Activated CD8-positive, alpha-beta memory T cell treated with anti-CD3 and anti-CD28 coated beads for 1 hour (primary cell): ENCODE measurements at places on chromosomes 7 and 10.

DNA sequence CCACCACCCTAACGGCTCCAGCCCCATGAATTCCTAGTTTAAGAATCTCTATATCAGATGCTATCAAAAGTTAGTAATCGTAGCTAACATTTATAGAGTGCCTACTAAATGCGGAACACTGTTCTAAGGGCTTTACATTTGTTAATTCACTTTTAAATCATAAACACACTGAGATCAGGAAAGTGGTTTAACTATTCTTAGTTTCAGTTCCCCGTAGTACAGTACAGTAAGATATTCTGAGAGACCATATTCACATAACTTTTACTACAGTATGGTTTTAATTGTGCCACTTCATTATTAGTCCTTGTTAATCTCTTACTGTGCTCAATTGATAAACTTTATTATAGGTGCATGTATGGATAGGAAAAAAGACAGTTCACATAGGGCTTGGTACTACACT, 22.5 kb downstream of the SYPL1 start:
- DNase-seq, result no peak

DNA sequence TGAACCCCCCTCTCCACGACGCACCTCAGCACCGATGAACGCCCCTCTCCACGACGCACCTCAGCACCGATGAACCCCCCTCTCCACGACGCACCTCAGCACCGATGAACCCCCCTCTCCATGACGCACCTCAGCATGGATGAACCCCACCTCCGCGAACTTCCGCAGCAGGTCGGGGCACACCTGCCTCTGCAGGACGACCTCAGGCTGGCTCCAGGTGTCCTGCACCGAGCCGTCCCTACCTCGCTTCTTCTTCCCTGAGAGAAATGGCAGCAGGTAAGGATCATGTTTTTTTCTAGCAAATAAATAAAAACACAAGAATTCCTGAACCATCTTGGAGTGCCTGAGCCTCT, 24.1 kb downstream of the CFAP46 start:
- no peak for DNase-seq

DNA sequence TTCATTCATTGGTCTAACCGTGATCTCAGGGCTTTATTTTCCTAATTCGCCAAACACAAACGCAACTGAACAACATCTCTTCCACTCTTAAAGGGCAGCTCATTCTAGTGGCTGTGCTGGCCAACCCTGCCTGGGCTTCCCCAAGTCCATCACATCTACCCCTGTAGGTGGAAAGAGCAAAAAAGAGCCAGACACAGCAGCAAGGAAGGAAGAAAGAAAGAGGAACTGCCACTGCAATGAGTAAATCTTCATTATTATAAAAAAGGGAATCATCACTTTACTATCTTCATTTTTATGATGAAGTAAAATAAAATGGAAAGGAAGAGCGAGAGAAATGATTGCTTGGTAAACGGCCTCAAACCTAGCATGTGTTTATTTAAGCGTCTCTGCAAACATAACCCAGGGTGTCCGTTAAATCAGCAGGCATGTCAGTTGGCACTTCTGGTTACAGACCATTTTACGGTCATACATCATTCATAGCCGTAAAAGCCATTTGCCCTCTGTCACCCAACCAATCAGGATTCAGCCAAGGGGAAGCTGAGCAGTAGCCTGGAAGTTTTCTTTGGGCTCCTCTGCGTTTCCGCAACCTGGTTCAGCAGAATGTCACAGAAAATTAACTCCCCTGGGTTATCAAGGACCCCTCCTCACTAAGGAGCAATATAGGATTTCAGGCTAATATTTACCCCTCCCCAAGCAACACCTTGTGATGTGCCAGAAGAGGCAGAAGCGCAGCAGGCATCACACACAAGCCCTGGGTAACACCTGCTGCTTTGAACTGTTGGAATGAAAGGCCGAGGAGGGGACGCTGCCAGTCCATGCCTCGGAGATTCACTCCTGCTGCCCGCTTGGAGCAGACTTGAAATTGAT, 234.0 kb downstream of the SNX10 start:
- DNase-seq, result no peak

- no peak for DNase-seq
These were observed 100.3 kb upstream of the C10orf90 start for GRCh38 chr10:126770809-126771208.

- DNase-seq, result no peak
These were observed 41.9 kb upstream of the PSMG3 start for GRCh38 chr7:1611708-1612241.

DNA sequence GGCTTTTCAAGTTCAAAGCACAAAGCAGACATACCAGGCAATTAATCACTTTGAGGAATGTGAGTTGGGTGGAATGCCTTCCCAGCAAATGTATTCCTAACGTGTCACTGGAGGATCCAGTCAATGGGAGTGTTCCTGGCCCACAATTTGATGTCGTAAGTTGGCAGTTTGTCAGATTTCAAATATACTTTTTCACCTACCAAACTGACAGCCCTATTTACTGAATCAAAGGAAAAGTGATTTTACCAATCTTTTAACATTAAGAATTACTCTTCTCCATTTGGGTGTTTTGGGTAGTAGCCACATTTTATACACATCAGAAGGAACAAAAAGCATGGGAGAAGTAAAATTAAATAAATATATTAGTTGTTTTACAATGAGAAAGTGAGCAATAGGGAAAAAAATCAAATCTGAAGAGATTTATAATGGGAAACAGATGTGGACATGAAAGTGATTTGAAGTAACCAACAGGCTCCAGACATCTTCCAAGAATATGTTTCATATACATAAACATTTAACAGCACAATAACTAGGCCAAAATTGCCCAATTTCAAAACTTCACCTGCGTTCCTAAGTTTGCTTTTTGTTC, 222.9 kb downstream of the MTERF1 start:
- DNase-seq, result no peak

- no peak for DNase-seq
These were observed 8.5 kb downstream of the INTS1 start for GRCh38 chr7:1495564-1496242.

- no peak for DNase-seq
These were observed 299.8 kb downstream of the KLF6 start for GRCh38 chr10:3485057-3485686.

DNA sequence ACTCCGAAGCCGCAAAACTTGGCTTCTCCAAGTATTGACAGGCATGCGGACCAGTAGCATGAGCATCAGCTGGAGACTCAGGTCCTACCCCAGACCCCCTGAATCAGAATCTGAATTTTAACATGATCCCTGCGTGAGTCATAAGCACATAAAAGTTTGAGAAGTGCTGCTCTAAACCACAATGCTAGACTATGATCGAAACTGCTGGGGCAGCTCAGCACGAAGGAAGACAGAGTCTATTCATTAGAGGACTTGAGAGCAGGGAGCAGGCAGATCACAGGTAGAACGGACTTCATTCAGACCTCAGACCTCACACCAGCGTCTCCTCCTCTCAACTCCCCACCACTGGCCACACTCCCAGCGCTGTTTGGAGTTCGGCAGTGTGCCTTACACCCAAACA, 16.9 kb downstream of the CAMK2G start:
- no peak for DNase-seq

DNA sequence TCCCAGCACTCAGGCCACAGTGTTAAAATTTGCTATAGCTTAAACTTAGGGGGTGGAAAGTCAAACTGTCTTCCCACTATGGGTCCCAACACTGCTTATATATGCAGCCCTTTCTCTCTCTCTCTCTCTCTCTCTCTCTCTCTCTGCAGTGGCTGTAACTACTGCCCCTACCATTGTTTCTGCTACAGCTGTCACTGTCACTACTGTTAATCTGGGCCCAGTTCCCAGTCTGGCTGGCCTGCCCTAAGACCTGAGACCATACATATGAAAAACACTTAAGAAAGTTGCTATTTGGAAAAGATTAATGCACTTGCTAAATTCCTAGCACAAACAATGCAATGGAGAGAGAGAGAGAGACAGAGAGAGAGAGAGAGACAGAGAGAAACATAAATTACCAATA, 78.6 kb downstream of the THSD7A start:
- no peak for DNase-seq

- DNase-seq, result no peak
These were observed 34.0 kb upstream of the PDGFA start for GRCh38 chr7:553636-554111.

- no peak for DNase-seq
These were observed 17.6 kb upstream of the CRHR2 start for GRCh38 chr7:30699706-30700495.

DNA sequence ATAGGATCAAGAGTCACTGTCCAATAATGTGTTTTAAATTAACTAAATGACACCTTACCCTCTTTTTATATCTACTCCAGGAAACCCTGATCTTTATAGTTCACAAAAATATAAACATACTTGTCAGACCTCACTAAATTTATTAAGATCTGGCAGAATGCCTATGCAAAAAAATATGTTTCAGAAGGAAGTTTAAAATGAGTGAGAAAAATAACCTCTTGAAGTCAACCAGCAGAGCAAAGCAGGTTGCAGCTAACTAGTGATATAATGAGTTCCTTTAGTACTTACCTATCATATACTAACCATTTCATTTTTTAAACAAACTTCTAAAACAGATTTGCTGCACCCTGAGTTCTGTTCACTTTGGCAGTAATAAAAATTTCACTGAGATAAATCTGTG, 14.0 kb upstream of the HGF start:
- no peak for DNase-seq

- no peak for DNase-seq
These were observed 249.8 kb upstream of the DKK1 start for GRCh38 chr10:52064084-52064845.

DNA sequence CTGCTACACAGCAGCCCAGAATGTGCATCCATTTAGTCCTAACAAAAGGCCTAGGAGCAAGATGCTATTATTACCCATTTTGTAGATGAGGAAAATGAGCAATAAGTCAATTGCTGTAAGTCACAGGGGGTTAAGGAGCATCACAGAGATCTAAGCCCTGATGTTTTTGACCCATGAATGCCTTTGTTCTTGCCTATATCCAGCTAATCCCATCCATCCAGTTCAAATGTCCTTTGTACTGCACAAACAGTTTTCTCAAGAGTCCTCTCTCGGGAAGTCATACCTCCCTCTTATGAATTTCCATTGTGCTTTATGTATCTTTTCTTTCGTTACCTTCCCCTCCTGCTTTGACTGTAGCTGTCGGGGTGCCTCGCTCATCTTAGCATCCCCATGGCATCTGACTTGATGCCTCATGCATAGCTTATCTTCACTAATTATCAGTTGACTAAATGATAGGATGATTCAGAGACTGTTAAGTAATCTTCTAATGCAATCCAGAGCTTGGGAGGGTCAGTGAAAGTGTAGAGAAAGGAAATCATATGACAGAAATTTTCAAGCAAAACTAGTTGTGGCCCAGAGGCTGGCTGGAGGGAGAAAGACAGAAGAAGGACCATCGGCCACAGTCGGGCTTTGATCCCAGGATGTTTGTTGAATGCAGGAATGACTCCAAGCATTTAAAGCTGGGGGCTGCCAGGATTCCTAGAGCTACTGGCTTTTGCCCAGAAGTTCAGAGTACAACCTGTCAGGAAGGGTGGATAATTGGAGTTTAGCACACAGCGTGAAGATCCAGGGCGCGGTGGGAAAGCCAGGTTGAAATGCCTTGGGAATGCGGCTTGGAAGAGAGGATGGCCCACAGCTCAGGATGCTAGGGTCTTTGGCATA, 23.5 kb downstream of the BLVRA start:
- DNase-seq, result no peak

DNA sequence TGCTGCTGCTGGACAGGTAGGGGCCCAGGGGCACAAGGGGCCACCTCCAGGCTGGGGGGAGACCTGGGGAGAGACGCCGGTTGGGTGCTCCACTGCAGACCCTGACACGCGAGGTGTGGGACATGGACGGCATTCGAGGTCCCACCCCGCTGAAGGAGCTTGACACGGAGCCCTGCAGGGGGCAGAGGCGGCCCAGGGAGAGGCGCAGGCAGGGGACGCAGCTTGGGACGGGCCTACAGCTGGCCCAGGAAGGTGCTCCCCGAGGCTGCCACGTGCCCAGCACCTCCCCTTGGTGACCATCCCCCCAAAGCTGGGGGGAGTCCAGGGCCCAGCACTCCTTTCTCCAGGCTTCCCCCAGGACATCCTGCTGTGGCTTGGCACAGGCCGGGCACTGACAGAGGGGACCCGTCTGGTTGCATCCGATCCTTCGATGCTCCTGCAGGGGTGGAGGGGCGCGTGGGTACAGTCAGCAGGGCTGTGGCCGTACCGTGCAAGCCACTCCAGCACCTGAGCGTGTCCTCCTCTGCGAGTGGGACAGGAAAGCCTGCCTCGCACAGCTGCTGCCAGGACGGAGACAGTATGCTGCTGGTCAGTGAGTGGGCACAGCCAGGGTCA, 174.4 kb downstream of the ELFN1 start:
- no peak for DNase-seq

- no peak for DNase-seq
These were observed 14.2 kb upstream of the PDCD4 start for GRCh38 chr10:110857265-110858171.

- no peak for DNase-seq
These were observed 91.5 kb downstream of the FOXL3 start for GRCh38 chr7:381211-382042.

DNA sequence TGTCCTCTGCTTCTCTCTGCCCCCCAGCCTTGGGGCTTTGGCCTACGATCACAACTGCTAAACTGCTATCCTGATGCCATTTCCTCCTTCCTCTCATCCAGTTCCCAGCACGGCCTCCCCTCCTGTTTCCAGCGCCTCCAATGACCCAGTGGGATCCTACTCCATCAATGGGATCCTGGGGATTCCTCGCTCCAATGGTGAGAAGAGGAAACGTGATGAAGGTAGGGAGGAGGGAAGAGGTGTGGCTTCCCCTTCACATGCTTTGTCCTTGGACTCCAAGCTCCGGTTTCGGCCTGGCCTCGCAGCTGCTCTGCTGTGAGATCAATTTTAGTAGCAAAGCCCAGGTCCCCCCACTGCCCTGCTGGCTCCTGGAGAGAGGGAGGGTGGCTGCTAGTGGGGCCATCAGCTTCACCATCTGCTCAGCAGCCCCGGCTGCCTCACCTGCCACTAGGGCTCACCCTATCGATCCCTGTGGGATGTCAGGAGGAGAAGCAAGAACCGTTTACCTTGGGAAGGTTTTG, 35.8 kb downstream of the PAX2 start:
- no peak for DNase-seq

DNA sequence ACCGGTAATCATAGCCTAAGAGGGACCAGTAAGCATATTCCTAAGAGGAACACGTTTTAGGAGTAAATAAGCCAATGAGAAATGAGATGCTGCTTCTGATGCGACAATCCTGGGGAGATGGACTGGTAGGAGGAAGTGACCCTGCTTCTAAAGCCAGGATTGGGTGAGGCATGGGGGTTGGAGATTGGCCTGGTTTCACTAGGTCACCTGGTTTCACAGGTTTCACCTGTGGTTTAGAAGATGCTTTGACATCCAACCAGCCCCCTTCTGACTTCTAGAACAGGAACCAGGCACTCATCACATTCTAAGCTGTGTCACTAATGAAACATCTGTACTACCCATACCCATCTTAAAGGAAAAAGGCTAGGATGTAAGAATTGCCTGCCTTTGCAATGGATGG, 53.0 kb upstream of the BAMBI start:
- no peak for DNase-seq

GRCh38 chr7:12431886-12432556, 28.4 kb upstream of the VWDE start:
- no peak for DNase-seq
